NCI-H524 treated with DMSO at 0.1 percent for 48 hours (cell line): ENCODE measurements at places on chromosomes 11 and 22.

DNA sequence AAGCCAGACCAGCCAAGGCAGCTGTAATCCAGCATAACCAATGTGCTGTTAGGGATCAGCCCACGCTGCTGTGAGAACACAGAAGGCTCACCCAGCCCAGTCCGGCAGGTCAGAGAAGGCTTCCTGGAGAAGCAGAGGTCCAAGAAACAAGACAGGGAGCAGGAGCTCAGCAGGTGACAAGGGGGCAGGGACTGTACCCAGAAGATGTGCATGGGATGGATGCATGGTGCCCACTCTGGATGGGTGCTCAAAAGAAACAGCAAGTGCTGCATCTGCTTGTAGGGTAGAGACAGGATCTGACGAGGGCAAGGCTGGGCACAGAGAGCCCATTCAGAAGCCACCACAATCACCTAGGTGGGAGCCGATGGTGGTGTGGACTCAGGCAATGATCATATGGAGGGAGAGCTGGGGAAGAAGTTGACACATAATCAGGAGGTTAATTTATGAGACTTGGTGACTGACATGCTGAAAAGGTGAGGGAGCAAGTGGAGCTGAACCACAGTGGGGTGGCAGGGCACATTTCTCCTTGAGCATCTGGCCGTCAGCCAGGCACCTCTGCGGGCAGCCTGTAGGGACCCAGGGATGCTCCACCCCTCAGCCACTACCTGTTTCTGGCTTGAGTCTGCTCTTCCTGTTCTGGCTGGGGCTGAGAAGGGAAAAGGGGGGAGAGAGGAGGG, 102.3 kb upstream of the DRD2 start:
- DNase-seq, result no peak

GRCh38 chr11:92225125-92225567, 528 bp downstream of the FAT3 start:
- DNase-seq, result no peak

- no peak for DNase-seq
Observed at GRCh38 chr22:46089426-46090035, 60.8 kb upstream of the PPARA start.

- no peak for DNase-seq
Observed at GRCh38 chr11:80477178-80477577, 1036.3 kb upstream of the TENM4 start.

DNA sequence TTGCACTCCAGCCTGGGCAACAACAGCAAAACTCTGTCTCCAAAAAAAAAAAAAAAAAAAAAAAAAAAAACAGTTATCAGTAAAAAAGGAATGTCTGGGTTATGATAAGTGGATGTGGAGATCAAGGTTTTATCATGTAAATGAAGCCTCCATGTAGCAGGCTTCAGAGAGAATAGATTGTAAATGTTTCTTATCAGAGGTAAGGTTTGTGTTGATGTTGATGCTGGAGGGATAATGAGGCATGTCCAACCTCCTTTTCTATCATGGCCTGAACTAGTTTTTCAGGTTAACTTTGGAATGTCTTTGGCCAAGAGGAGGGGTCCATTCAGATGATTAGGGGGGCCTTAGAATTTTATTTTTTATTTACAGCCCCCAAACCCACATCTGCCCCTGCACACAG, 35.4 kb upstream of the TREH start:
- DNase-seq, result no peak

DNA sequence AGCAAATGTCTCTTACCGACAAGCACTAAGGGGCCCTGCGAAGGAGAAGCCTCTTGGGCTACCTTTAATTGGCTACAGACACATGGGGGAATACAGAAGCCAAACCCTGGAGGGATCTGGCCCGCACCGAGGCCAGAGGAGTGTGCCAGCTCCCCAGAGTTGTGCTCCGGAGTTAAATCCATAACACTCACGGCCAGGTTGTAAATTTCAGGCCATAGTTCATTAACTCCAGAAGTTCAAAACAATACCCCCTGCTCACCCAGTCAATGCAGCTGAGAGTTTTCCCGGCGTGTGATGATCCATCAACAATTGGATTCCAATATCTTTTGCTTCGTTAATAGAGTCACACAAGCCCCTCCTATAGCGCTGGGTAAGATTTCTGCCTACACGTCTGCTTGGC, 371.5 kb downstream of the NXPE2 start:
- DNase-seq, result no peak

GRCh38 chr11:124745835-124746620, 6.0 kb downstream of the VSIG2 start:
- no peak for DNase-seq

- no peak for DNase-seq
Observed at GRCh38 chr11:65556470-65557279, 1.5 kb downstream of the LTBP3 start.

DNA sequence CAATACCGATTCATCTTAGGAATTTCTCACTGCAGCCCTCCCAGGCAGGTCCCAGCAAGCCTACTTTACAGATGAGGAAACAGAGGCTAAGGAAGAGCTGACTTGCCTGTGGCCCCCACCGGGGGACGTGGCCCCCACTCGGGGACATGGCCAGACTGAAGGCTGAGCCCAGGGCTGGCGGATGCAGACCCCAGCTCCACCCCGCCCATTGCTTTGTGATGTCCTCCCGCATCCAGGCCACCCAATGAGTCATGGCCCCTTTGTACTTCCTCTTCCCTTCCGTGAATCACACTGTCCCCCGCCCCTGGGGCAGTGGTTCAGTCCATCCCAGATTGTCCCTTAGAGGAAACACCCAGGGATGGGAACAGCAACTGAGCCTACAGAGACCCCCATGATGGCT, 116.0 kb upstream of the ANO1 start:
- DNase-seq, result no peak

DNA sequence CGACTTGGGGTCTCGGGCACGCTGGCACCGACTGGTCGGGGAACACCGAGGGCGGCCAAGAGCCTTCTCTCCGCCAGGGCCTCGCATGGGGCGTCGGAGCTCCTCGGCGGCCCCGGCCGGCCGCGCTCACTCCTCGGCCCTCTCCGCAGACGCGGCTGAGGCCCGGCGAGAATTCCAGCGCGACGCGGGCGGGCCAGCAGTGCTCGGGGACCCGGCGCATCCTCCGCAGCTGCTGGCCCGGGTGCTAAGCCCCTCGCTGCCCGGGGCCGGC, 5.6 kb downstream of the TBX1 start:
- DNase-seq, result no peak

DNA sequence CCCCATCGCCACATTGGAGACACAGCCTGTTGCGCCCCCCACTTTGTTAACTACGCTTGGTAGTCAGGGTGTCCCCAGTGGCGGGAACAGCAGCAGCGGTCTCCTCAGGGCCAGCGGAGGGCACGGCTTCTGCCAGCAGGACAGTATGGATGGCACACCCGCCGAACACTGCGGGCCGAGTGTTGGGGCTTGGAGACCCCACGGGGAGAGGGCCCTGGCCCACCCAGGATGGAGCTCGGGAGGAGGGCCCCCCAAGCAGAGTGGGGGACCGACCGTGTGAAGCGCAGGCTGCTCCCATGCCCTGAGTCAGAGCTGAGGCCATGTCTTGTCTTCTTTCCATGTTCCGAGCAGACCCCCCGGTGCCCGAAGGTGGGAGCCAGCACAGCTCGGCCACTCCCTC, 17.8 kb downstream of the MRPL23 start:
- DNase-seq, result no peak

- DNase-seq, result peak; percentile 16
Observed at GRCh38 chr11:123653827-123654565, 428 bp downstream of the SCN3B start.

DNA sequence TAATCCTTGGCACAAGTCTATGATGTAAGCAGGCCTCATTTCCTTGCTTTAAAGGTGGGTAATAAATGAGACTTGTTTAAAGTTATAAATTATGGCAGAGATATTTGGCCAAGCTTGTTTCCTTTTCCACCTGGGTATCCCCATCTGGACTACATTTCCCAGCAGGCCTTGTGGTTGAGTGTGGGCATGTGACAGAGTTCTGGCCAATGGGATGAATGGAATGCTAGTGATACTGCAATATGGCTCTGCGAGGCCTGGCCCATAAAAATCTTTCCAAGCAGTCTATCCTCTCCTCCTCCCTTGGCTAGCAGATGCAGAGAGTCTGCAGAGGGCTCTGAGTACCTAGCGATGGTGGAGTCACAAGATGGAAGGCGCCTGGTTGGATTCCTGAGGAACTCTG, 102.5 kb downstream of the TIMP3 start:
- DNase-seq, result no peak

GRCh38 chr11:96396637-96397036, 6.8 kb downstream of the JRKL start:
- DNase-seq, result no peak

DNA sequence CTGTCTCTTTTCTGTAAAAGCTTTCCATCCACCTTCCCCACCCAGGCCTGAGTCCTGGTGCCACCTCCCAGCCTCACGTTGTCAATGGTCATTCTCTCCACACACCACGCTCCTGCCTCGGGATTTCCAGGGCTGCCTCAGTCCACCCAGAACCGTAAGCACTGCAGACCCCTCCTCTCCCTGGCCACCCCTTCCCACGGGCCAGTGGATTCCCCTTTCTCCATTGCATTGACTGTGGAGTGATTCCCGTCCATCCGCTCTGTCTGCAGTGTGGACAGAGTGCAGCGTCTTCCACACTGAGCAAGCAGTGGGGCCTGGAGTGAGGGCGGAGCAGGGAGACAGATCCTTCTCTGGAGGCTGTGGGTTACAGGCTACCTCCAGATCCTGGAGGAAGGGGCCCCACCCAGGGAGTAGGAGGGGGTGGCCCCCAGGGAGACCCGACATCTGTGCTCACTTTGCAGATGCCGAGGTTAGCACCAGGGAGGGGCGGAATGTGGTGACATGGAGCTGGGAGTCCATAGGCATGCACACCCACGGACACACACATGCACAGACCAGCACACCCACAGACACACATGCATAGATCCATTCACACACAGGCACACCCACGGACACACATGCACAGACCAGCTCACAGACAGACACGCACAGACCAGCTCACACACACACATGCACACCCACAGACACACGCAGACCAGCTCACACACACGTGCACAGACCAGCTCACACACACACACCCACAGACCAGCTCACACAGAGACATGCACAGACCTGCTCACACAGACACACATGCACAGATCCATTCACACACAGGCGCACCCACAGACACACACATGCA, 109.6 kb upstream of the B3GAT1 start:
- no peak for DNase-seq

DNA sequence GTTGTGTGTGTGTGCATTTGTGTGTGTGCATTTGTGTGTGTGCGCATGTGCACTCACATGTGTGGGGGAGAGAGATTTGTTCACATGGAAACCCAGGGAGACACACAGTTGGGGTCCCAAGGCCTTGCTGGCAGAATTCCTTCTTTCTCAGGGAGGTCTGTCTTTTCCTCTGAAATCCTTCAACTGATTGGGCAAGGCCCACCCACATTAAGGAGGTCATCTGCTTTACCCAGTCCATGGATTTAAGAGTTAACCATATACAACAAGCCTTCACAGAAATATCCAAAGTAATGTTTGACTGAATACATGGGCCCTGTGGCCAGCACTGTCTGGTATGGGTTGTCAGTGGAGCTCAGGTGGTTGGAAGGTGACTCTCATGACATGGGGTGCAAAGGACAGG, 641.4 kb downstream of the BRD1 start:
- no peak for DNase-seq

GRCh38 chr11:117686711-117687110, 110.3 kb downstream of the DSCAML1 start:
- no peak for DNase-seq

DNA sequence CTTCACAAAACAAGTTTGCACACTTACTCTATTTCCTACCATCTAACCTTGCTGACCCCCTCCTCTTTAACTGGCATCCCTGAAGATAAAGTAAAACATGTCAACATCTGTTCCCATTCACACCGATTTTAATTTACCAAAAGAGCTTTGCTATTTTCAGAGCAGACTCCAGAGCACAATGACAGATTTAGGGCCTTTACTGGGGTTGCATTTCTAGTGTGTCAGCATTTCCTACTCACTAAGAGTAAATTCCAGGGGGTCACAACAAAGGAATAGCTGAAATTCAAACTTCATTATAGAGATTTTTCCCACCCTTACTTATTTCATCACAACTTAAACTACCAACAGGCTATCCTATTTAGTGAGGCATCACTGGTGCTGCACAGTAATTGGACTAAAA, 60.8 kb downstream of the SOX6 start:
- no peak for DNase-seq

- DNase-seq, result no peak
Observed at GRCh38 chr11:82105331-82105998, 628.2 kb downstream of the FAM181B start.

- no peak for DNase-seq
Observed at GRCh38 chr11:1219446-1219833, 3.4 kb upstream of the MUC5B start.

GRCh38 chr11:83866655-83867054, 580.5 kb upstream of the CCDC90B start:
- no peak for DNase-seq

- no peak for DNase-seq
Observed at GRCh38 chr11:7014118-7014517, 6.0 kb downstream of the ZNF214 start.

- DNase-seq, result no peak
Observed at GRCh38 chr11:30938171-30938570, 352.0 kb upstream of the MPPED2 start.

DNA sequence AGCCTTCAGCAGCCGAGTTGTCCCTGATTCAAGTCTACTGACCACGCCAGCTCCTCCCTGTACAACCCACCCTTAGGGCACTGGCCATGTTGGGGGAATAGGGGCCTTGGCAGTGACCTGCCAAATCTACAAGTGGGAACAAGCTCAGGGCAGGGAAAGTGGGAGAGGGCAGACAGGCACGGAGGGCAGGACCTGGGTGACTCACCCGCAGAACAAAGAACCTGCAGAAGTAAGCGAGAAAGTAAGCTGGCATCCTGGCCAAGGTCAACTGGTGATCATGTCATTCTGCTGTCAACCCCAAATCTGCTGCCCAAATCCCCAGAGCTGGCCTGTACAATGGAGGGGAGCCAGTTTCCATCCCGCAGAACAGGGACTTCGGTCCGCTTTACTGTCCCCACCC, 7.9 kb upstream of the SCGB1A1 start:
- DNase-seq, result no peak

DNA sequence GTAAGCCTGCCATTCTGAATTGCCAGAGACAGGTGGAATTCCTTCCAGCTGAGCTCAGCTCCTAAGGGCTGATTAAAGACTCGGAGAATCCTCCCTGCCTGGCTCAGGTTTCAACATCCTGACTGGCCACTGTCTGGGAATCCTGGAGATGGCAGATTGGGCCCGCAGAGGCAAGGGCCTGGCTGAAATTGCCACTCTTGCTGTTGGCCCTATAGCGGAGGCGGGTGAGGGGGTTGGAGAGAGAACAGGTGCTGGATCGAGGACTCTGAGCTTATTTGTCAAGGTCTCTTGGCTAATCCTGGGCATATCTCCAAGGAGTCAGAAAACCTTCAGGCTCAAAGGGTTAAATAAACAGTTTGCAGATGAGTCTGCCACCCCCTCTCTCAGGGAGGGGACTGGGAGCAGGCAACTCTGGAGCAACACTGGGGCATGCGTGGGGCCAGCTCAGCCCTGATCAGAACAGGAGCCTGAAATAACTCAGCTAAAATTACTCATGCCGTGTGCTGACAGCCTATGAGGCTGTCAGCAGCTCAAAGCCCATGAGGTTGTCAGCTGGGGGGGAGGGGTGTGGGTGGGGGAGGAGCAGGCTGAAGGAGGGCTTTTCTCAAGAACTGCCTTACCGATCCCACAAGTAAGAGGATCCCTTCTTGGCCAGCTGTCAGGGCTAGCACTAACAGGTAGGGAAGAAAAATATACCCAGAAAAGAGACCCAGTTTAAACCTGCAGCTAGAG, 14.7 kb upstream of the MFRP start:
- DNase-seq, result peak; percentile 95

GRCh38 chr11:117861151-117862018, 15.1 kb downstream of the FXYD6 start:
- DNase-seq, result peak; percentile 47

GRCh38 chr11:17744151-17744940, 9.8 kb downstream of the KCNC1 start:
- DNase-seq, result no peak
